ENCODE measurements at places on chromosomes 7 and 10.

- no peak for DNase-seq
These were observed 244.2 kb downstream of the ELFN1 start for GRCh38 chr7:1914321-1914720.

- no peak for DNase-seq
These were observed 169.5 kb upstream of the SVIL start for GRCh38 chr10:29804025-29804852.

DNA sequence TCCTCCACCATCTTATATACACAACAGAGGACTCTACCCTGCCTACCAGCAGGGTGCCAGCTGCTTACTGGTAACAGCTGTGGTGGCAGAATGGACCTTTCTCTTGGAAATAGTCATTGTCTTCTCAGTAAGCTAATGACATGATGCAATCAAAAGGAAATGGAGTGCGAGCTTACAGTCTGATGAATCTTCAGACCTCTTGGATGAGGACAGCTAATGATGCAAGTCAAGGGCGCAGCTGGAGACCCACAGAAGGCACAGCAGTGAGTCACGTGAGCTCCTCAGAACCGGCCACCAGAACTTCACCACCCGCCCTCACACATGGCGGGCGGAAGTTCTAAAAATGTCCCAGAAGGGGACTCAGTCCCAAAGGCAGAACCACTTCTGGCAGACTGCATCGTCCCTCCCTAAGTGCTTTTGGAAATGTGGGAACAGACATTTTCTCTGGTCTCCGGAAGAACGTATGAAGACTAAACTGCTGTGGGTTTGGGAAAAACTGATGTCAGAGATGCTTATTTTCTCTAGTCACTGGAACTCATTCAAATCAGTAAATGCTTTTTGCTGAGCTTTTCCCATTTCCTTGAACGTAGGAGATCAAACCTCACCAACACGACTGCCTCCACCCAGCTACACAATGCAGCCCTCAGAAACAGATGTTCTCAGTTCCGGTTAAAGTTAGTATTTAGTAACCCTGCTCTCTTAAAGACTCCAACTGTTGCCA is 96.4 kb downstream of the FAS start:
- no peak for DNase-seq

GRCh38 chr7:11689096-11689495 is 142.9 kb downstream of the THSD7A start:
- DNase-seq: no peak

GRCh38 chr7:139205843-139206242 is 25.2 kb upstream of the UBN2 start:
- DNase-seq: no peak

- no peak for DNase-seq
These were observed 102.2 kb downstream of the RBM20 start for GRCh38 chr10:110746254-110746826.

DNA sequence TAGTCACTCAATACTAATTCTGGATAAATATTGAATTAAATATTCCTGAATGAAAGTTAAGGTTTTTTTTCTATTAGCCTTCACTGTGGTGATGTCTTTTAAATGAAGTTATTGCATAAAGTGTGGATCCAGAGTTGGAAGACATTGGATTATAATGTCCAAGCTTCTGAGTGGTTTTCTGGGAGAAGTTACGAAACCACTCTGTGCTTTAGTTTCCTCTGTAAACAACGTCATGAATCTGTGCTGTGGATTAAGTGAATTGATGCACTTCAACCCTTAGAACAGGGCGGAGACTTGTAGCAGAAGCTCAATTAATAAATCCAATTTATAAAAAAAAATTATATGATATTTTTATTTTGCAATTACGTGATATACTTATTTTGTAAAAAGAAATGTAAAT is 271.7 kb downstream of the BICC1 start:
- no peak for DNase-seq

DNA sequence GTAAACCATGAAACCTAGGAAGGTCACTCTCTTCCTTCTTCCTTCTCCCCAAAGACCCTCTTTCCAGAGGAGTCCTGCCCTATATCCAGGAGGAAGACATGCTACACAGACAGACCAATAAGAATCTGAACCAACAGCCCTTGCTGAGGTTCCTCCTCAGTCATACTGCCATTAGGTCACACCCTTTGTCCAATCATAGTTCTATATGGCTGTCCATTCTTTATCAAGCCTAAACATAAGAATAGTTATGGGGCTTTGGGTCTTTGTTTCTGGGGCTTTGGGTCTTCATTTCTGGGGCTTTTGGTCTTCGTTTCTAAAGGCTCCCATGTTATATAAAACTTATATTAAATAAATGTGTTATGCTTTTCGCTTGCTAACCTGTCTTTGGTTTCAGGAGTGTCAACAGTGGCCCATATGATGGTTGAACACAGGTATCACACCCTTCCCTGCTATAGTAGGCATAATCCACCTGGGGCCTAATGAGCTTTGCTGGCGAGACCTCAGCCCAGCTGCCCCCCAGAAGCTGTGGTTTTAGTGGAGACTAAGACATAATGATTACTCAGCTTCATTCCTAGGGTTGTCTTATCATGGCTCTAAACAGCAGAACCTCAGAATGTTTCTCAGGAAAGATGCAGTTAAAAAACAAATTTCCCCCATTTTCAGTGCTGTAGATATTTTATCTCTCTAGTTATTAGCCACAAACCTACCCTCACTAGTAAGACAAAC is 91.6 kb downstream of the ELMO1 start:
- no peak for DNase-seq

DNA sequence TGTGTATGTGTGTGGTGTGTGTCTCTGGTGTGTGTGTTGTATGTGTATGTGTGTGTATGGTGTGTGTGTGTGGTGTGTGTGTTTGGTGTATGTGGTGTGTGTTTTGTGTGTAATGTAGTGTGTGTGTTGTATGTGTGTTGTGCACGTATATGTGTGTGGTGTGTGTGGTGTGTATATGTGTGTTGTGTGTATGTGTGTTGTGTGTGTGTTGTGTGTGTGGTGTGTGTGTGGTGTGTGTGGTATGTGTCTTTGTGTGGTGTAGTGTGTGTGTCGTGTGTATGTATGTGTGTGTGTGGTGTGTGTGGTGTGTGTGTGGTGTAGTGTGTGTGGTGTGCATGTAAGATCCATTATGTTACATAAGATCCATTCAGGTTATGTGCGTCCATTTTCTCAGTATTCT is 21.9 kb upstream of the VIPR2 start:
- DNase-seq: no peak

DNA sequence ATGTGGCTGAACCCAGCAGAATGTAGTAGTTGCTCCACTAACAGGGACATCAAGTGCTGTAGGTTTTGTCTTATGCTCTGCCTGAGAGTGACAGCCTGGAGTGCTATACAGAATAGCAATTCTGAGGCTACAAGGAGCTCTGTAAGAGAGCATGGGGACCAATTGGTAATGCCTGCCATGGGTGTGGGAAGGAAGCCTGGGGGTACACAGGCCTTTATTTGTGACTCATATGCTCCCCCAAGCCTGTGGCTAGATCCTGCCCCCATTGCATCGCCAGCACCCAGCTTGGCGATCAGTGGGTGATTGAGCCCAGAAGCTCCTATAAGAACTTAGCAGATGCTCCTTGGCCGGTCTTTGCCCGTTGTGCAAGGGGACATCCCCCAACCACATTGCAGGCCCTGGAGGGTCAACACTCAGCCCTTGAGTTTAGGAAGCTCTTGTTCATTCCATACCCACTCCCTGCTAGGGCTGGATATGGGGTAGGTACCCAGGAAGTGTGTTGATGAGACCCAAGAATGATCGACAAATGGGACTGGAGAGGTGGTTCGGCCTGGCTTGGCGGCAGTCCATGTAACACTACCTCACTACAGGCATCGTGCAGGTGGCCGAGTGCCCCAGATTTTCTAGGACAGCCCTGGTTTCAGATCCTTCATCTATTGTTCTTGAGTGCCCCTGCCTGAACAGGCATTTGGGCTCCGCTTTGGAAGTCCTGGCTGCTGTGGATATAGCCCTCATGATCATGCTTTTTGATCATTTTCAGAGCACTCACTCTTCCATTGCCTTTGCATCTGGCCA is 37.7 kb downstream of the ZMIZ1 start:
- DNase-seq: no peak

GRCh38 chr7:41247143-41247865 is 455.6 kb downstream of the INHBA start:
- DNase-seq: no peak

DNA sequence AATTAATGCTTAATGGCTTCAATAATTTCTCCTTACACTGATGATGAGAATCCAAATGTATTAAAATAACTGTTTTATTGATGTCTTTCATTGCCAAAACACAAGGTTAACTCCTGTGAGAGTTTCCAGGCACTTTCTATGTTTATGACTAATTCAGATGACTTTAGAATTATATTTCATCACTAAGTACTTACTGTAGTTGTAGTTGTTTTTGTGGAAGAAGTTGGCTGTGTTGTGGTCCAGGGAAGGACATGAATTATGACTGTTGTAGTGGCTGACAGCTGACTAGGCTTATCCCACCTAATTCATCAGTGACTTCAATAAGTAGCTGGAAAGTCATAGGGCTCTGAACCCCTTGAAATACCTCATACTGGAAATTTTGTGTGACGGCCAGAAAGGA is 254.8 kb downstream of the HGF start:
- no peak for DNase-seq

- DNase-seq: no peak
These were observed 52.6 kb upstream of the BET1 start for GRCh38 chr7:94056796-94057207.

DNA sequence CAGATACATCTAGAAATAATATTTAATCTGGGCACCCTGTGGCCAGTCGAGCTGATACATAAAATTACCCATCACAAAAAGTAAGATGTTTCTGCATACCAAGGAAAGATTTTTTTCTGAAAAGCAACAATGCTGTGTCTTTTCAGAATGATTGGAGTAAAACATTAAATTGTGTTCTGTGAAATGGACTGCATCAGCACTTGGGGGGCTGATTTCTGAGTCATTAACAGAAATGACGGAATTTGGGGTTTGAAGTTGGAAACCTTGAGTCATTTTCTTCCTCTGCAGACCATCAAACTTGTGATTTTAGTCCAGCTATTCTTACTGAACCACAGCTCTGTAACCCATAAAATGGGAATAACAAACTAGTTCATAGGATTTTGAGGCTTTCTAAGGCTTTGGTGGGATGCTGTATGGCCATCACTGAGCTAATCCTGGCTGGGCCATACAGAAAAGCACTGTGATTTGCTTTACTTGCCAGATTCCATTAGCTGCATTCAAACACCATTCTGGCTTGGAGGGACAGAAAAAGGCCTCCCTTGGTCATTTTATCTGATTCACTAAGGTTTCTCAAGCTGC is 739.4 kb upstream of the IGFBP3 start:
- no peak for DNase-seq

DNA sequence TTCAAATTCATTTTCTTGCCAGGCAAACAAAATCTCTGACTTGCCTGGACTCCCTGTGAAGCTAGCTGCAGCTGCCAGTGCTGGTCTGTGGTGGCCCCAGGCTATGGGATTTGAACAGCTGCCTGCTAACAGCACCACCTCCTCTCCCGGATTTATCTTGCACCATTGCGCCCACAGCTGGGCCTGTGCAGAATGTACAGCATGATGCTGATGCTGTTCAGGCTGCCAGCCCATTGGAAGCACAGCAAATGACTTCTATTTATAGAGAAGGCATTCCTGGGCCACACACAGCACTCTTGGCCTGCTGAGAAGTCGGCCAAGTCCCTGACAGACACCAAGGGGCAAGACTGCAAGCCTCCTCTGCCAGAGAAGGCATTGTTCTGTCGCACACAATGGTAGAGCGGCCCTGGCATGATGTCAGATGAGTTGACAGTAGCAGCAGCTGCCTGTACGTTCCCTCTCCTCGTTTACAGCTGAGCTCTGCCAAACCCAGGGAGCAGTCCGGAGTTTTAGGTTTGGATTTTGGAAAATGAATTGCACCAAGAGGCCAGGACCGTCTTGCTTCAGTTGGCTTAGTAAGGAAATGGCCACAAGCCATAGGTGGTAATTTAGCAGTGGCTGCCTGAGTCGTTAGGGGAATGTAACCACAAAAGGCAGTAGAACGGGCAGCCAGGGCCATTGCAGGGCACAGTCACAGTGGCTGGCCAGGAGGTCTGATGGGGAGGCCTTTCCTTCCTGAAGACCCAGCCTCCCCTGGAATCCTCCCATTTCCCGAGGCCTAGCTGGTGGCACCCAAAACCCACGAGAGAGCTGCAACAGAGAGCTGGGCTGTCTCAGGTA is 38.5 kb downstream of the MTURN start:
- DNase-seq: no peak

- DNase-seq: no peak
These were observed 60.4 kb downstream of the INSYN2A start for GRCh38 chr10:127135844-127136577.

Measured in type B pancreatic cell (in vitro differentiated cells).